ENCODE measurements at places on chromosomes 1 and 21.

GRCh38 chr1:62450301-62450700 is 13.5 kb downstream of the USP1 start:
- DNase-seq = no peak

DNA sequence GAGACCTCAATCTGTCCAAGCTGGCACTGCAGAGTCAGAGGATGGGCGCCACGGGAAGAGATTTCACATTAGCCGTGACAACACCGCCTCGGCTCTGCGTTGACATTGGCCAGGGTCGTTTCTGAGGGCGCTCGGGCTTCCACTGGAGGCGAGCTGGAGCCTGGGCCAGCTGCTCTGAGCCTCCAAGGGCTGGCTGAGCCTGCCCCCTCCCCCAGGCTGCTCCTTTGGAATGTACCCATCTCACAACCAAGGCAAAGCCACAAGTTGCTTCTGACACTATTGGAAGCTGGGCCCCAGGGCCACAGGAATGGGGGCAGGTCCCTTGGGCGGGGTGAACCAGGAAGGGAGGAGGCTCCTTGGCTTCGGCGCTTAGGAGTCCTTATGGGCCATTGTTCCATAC is 12.7 kb downstream of the GPR3 start:
- DNase-seq = no peak

GRCh38 chr1:4253935-4254334 is 353.9 kb upstream of the C1orf174 start:
- no peak for DNase-seq

DNA sequence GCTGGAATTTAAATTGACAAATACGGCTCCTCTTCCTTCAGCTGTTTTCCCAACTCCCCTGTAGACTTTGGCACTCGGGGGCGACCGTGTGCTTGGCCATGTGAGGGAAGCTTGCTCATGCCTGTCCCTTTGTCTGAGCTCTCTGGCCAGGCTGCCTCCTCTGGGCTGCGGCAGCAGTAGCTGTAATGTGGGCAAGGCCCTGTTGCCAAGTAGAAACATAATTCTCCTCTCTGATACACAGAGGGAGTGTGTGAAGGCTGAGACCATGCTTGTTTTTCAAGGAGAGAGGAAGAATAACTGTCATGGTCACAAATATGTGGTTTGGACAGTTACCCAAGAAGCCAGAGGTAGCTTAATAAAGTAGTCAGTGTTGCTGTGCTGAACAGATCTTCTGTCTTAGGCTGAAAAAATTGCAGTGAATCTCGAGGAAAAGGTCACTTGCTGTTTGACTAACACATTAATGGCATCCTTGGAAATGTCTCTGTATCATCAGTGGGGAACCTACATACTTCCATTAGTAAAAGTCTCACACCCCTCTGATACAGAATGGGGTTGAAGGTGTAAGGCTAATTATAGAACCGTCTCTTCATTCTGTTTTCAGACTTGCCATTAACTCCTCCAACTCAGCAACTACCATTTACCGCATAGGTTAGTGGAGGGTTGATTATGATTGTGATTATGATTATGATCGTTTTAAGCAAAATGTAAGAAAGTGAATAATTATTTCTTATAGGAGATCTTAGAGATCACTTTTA is 94.6 kb downstream of the TGFB2 start:
- no peak for DNase-seq

DNA sequence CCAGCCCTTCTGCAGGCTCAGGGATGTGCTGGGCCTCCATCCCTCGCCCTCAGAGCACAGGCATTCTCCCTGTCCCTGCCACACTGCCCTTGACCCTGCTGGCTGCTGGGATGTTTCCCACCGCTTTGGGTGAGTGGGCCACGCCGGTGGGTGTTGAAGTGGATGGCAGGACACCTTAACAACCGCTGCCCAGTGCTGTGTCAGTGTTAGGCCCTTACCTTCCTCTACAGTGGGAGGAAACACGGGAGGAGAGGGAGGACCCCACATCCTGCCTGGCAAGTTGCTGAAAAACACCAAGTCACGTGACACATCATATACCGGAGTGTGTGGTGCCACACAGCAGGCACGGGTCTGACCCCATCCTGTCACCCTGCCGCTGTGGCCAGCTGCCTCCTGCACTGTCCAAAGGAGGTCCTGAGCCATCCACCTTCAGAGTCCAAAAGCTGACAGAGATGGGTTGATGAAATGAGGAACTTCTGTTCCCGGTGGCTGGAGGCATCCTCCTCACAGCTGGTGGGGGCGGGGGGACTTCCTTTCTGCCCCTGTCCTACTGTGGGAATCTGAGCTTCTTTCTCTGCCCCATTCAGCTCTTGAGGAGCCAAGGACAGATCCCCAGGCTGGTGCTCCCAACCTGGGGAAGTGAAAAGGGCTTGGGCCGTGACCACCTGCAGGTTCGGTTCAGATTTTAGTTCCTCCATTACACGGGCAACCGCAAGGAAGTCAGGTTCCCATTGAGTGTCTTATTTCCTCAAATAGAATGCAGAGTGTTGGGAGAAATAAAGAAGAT is 3.2 kb upstream of the THEMIS2 start:
- DNase-seq = no peak

DNA sequence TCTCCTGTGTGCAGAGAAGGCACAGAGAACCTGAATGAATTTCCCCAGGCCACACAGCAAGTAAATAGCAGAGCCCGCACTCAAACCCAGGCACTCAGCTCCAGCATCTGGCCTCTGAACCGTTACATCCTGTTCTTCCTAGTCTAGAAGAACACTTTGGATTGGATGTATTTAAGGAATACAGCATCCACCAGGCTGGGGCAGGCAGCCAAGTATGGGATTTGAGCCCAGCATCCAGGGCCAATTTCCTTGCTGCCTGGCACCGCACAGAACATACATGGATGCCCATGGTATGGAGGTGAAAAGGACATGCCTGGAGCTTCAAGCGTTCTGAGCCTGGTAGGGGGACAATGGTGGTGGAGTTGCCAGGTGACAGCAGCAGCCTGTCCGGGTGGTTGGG is 9.7 kb downstream of the AJAP1 start:
- DNase-seq = no peak

- DNase-seq = no peak
Observed at GRCh38 chr21:23698619-23699018, 1908.7 kb downstream of the MRPL39 start.

- no peak for DNase-seq
Observed at GRCh38 chr1:228079013-228079412, 3.5 kb upstream of the ARF1 start.

GRCh38 chr1:208201229-208201628 is 43.0 kb downstream of the PLXNA2 start:
- no peak for DNase-seq

DNA sequence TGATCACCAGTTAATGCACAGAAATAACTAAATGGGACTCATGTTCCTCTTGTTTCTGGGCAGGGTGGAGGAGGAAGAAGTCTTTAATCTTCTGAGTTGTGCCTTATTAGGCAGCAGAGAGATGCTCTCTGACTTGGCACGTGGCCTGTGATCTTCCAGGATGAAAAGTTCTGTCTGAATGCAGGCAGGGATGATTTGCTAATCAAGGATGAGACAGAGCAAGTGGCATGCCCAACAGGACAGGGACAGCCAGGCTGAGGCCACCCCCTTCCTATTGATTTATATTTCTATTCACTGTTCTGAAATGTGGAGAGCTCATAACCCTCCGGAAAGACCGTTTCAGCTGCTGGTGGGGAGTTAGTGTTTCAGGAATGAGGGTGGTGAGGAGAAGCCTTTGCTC is 477.8 kb upstream of the CAMK1G start:
- DNase-seq = no peak

DNA sequence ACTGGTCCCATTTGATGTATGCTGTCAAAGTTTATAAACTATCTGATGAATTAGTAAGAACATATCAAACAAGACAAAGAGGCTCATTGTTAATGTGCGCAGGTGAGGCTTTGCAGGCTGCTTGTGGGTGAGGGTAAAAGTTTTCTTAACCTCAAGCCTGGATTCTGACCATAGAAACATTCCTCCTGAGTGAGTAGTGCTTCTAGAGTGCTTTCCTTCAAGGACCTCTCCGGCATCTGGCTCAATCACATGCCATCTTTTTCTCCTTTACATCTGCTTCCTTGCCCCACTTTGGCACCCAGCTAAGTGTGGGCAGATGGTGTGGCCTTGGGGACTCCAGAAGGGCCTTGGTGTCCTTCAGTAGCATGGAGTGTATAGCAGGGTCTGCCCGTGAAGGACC is 104.0 kb downstream of the ROR1 start:
- DNase-seq = no peak

DNA sequence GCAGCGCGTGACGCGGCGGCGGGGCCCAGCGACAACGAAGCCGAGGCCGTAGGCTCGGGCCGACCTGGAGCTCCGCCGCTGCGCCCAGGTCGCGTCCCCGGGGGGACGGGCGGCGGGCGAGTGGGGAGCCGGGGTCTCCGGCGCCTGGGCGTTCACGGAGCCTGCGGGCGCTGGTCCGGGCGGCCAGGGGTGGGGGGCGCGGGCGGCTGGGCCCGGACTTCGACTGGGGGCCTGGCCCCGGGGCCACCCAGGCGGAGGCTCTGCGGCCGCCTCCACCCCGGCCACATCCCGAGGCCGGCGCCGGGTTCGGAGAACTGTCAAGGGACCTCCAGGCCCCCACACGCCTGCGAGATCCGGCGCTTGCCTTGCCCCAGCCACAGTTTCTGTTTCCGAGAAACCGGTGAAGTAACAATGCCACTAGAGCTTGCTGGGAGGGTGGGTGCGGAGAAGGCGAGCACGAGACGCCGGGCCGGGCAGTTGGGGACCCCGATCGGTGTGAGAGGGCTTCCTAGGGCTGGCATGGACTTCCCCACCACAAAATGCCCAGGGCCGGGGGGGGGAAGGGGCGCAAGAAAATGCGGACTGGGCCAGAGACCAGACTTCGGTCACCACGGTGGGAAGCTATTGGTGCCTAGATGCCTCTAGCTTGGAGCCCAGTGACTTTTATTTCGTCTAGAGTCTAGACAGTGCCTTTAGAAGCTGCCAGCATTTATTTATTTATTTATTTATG is 501 bp downstream of the FBXO6 start:
- no peak for DNase-seq

GRCh38 chr1:212545941-212546635 is 62.5 kb upstream of the ATF3 start:
- DNase-seq = no peak

GRCh38 chr1:87329051-87329525 is 408 bp downstream of the LMO4 start:
- no peak for DNase-seq

GRCh38 chr1:41512701-41513382 is 28.4 kb upstream of the EDN2 start:
- DNase-seq = no peak

- no peak for DNase-seq
Observed at GRCh38 chr1:16605532-16606505, 7.5 kb downstream of the NBPF1 start.

DNA sequence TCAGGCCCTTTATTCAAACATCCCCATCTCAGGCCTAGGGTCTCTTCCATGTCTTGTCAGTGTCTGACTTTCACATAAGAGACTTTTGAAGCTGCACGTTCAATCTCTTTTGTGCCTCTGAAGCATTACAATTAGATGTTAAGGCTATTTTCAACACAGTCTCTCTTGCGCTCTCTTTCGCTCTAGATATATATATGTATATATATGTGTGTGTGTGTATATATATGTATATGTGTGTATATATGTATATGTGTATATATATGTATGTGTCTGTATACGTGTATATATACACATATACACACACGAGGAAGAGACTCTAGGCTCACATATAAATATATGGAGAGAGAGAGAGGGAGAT is 162.5 kb upstream of the RNPC3 start:
- DNase-seq = no peak

DNA sequence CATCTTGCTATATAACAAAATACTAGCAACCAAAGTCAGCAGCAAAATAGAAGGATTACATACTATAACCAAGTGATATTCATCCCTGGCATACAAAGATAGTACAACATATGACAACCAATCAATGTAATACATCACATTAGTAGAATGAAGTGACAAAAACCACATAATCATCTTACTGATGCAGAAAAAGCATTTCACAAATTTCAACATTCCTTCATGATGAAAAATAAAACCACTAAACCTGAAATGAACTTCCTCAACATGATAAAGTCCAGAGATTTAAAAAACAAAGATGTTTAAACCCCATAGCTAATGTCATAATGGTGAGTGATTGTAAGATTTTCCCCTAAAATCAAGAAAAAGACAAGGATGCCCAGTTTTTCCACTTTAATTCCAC is 18.6 kb downstream of the RO60 start:
- no peak for DNase-seq

- DNase-seq = no peak
Observed at GRCh38 chr1:244231193-244231571, 180.1 kb downstream of the ZBTB18 start.

- DNase-seq = no peak
Observed at GRCh38 chr1:86517336-86517735, 29.5 kb upstream of the CLCA4 start.

DNA sequence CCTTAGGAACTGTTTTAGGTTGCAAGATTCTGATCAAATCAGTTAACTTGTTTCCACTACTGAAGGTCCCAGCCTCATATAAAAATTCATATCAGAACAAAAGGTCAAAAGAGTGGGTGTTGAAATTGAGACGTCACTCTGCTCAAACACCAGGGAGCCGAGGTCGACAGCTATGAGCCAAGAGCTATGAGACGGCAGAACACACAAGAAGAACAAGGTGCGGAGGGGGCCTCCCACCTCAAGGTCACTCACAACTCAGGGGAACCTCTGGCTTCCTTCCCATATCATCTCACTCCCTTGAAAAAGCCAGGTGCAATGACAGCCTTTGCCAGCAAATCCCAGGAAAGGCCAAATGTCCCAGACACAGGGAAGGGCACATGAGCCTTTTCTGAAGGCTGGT is 749 bp downstream of the SEC16B start:
- DNase-seq = no peak

GRCh38 chr1:172360511-172360910 is 60.0 kb upstream of the C1orf105 start:
- DNase-seq = no peak

DNA sequence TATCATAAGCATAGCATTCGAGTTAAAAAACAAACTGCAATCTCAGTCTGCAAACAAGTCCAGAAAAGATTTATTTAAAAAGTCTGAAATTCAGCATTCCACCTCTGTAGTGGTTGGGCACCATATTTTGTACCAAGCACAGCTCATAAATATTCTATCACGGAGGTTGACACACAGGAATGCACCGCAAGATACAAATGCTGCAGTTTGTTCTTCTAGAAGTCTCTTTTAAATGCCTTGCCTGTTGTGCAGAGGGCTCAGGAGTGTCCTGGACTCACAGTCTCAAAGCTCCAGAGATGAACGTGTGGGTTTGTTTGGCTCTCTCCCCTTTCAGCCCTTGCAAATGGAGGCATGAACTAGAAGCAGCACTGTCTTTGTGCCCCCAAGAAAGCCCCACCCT is 212.4 kb upstream of the USP24 start:
- DNase-seq = no peak
